ENCODE measurements at places on chromosomes 6 and 20.

DNA sequence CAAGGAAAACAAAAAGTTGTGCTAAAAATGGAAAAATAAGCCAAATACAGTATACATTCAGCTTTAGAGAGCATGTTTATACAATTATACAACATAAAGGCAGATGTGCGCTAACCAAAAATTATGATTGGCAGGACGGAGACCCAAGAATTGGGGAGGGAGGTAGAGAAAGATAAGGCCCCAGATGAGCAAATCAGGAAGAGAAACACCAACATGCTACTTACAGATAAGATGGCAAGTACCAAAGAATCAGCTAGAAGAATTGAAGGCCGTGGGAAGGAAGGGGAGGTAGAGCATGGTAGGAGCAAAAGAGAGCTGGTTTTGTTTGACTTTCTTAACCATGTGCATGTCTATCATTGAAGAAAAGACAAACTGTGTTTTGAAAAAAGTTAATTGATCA lies 45.4 kb downstream of the PRND start:
- DNase-seq, result no peak

GRCh38 chr6:129748901-129749748 lies 39.1 kb upstream of the ARHGAP18 start:
- DNase-seq, result no peak

- DNase-seq, result no peak
These were observed 40.3 kb upstream of the PPP1R3G start for GRCh38 chr6:5044866-5045265.

- no peak for DNase-seq
These were observed 203.5 kb upstream of the TSHZ2 start for GRCh38 chr20:52768694-52769093.

GRCh38 chr6:105545947-105546731 lies 143.3 kb upstream of the PREP start:
- no peak for DNase-seq
